ENCODE measurements at places on chromosomes 3 and 15.
A peak's percentile ranks its signal among the peaks of the same experiment; 100 is the strongest.

DNA sequence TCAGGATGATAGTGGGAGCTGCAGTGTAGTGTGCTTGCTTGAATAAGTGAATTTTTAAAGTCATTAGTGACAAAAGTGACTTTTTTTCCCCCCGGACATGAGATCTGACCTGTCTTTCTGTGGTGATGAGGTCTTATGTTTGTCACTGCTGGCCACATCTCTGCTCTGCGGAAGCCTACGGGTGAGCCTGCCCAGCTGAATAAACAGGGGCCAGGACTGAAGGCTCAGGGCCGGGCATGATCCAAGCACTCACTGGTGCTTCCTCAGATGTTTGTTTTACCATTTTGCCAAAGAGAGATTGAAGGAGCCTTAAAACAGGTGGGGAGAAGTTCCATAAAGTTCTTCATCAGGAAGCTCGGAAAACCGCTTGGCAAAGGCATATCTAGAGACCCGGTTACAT, 35.0 kb downstream of the RPL39L start:
- DNase-seq = no peak

- DNase-seq = no peak
These were observed at the start of gene CXCR6 for GRCh38 chr3:45943207-45943846. CXCR6 (plus strand) TSS chr3:45943464; CDS start chr3:45946482, 3,018 bp downstream.

- DNase-seq = no peak
These were observed 787.7 kb downstream of the NAALADL2 start for GRCh38 chr3:175646865-175647264.

GRCh38 chr3:53614307-53614706, 119.9 kb downstream of the CACNA1D start:
- no peak for DNase-seq

DNA sequence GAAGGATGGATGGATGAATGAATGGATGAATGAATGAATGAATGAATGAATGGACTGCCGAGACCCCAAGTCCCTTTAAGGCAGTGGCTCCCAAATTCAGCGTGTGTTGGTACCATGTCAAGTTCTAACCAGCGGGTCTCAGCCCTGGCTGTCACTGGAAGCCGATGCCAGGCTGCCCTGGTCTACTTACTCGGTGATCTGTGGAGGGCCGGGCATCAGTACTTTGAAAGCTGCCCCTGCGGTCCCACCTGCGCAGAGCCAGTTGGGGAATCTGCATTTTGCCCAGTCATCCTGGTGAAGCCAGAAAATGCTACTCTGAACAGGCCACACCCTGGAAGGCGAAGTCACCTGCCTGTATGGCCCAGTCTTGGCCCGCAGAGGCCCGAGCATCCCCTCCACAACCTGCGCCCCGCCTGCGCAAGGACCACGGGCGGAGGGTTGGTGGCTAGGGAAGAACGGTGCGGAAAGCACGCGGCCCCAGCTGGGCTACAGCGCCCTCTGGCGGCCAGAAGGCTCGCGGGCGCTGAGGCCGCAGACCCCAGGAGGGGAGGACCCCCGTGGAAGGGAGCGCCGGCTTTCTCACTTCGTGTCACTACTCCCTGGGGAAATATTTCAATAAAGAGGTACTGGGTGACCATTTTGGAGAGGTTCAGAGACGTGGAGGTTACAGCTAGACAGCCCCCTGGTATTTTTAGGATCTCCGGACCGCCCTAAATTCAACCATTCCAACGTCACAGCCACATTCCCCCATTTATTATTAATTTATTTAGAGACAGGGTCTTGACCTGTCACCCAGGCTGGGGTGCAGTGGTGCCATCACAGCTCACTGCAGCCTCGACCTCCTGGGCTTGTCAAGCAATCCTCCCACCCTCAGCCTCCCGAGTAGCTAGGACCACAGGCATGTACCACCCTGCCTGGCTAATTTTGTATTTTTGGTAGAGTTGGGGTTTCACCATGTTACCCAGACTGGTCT, 34.9 kb downstream of the PRKCD start:
- DNase-seq = peak; percentile 33

DNA sequence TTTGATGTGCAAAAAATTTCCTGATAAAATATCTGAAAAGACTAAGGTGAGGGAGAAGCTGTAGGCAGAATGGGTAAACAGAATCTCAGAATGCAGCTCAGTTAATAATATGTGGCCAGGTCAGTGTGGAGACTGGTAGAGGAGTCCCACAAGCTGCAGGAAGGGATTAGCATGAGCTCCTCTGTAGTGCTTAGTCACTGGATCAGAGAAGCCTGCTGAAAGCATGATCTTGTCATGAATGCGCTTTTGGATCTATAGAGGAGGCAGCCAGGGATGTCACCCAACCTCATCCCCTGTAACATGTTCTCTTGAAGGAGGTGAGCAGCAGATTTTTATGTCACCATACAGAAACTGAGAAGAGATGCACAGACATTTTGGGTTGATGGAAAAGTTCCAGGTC, 1035.3 kb upstream of the GBE1 start:
- no peak for DNase-seq

- no peak for DNase-seq
These were observed 326.0 kb upstream of the ONECUT1 start for GRCh38 chr15:53116169-53116568.

GRCh38 chr15:92906563-92907081, 6.5 kb downstream of the CHD2 start:
- no peak for DNase-seq

GRCh38 chr3:189267981-189268613, 96.3 kb downstream of the TPRG1 start:
- no peak for DNase-seq

DNA sequence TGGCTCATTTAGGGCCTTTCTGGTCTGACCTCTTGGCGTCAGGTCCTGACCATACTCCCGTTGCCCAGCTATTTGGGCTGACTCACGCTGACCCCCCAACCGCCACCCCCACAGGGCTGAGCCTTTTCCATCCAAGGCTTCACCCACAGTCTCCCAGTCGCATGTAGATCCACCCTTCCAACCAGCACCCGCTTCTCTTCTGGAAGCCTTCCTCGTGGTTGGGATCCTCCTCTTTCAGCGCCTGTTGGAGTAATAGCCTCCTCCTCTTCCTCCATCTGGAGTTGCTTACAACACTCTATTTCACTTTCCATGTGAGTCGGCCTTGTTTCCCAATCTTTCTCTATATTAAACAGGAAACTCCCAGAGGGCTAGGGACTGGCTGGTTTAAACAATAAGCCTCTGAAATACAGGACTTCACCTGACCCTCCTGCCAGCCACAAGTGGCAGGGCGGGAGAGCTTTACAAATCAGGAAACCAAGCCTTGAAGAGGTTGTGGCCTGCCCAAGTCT, 2.1 kb upstream of the ALAS1 start:
- DNase-seq = no peak

GRCh38 chr3:29515451-29515850, 234.6 kb downstream of the RBMS3 start:
- DNase-seq = peak; percentile 49

DNA sequence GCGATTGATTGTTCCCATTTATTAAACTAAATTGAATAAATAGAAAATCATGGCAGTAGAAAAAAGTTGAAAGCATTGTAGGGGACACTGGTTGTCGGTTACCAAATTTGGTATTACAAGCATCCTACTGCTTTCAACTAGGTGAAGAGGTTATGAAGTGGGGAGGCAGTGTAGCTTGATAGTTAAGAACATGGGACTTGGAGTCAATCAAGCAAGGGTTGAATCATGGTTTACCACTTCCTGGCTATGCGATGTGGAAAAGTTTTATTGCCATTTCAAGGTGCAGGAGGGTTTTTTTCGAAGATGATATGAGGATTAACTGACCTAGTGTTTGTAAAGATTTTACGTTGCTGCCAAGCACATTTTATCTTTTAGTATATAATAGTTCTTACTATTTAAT, 318.2 kb upstream of the KCNH8 start:
- DNase-seq = no peak

GRCh38 chr3:112817271-112817670, 29.4 kb downstream of the CD200R1L start:
- DNase-seq = no peak

DNA sequence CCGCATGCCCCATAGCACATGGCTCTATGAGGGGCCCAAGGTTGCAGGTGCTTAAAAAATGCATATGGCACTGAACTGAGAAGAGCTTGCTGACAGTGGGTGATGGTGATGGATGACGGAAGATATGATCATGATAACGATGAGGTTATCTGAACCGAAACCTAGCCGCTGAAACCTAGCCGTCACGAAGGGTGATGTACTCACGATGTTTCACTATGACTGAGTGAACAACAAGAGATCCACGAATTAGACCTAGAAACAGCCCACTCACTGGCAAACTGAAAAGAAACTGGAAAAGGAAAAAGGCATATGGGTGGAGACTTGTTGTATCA, 57.6 kb upstream of the BCL6 start:
- no peak for DNase-seq

DNA sequence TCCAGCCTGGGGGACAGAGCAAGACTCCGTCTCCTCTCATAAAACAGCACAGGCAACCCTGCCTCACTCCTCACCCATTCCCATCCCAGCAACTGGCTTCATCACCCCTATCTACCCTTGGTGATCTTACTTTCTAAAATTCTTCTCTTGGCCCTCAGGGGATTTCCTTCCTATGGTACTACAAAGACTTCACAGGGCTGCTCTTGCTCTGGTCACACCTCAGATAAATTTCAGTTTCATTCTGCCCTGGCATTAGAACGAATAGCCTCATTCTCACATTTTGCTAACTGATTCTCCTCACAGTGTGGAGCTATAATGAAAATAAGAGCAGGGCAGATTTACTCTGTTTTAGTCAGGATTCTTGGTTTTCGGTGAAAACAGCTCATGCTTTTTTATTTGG, 22.1 kb upstream of the CRBN start:
- no peak for DNase-seq
